Regular cardiac myocyte (primary cell): ENCODE measurements at places on chromosomes 16 and 17. TPM values are rescaled to one million over a fixed set of nuclear protein-coding genes. Genes with fewer than 3 reads are reported as not detected.

ITGA2B gene
- total RNA-seq = 0.56 TPM in 1 of 2 replicates, not detected in the other

RFFL gene
- 5.4 and 13.4 TPM in 2 replicates for total RNA-seq

PYDC1 gene
- not detected in 2 replicates for total RNA-seq

FAM234A gene
- total RNA-seq = 61.0 and 91.3 TPM in 2 replicates

QPRT gene
- 10.9 and 22.8 TPM in 2 replicates for total RNA-seq

ZDHHC1 gene
- 1.7 and 5.4 TPM in 2 replicates for total RNA-seq

CDRT15 gene
- total RNA-seq = not detected in 2 replicates

SLC38A8 gene
- total RNA-seq = not detected in 2 replicates

KRT25 gene
- total RNA-seq = not detected in 2 replicates

RPH3AL gene
- total RNA-seq = 0.56 and 1.2 TPM in 2 replicates

BAIAP3 gene
- 0.38 and 0.56 TPM in 2 replicates for total RNA-seq

CCDC200 gene
- total RNA-seq = not detected in 2 replicates

SLFN5 gene
- 52.7 and 58.9 TPM in 2 replicates for total RNA-seq

NLRC3 gene
- under 0.01 and 0.19 TPM in 2 replicates for total RNA-seq
